ENCODE measurements at places on chromosomes 3 and 15.

GRCh38 chr3:100737334-100737733, 28.0 kb downstream of the TFG start:
- DNase-seq: no peak

- DNase-seq: no peak
Observed at GRCh38 chr3:31004025-31004678, 109.7 kb upstream of the GADL1 start.

- DNase-seq: no peak
Observed at GRCh38 chr3:29249829-29250345, 31.0 kb upstream of the RBMS3 start.

- DNase-seq: no peak
Observed at GRCh38 chr15:67805666-67806516, 19.4 kb upstream of the SKOR1 start.

- no peak for DNase-seq
Observed at GRCh38 chr15:101580431-101580830, 71.8 kb downstream of the TM2D3 start.

DNA sequence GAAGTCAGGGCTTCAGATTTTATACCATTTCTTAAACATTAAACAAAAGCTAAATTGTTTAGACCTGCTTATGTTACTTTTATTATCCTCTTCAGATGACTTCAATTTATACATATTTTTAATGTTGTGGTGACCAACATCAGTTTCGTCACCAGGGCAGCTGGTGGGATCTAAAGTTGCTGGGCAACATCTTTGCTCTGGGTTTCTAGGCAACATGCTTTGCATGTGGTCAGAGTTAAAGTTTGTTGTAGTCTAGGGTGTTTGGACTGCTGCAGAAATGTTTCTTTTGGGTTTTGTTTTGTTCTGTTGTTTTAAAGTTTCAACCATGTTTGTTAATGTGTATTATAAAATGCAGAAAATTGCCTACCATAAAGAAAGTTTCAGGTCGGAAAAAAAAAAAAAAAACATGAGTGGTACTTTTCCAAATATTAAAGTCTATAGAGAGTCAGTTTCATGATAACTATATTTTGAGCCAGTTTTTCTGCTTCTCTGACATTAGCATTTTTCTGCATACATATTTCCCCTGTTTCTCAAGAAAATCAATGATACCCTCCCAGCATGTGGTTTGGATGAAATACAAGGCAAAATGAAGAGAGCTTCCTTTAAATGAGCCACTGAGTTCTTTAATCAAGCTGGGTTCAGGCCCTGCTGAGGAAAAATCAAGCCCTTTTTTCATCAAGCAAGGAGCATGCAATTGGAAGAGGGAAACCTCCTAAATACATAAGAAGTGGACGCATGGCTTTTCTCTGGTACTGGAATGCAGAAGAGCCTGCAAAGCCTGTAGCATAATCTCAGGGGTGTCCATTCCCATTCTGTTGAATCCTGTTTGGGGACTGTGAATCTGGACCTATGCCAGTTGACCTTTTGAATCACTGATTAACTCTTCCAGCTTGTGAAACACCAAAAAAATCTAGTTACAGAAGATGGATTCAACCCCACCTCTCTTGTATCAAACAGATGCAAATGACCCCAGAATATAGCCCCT, 35.0 kb upstream of the VGLL3 start:
- no peak for DNase-seq

- DNase-seq: no peak
Observed at GRCh38 chr15:67068710-67069400, 3.5 kb downstream of the SMAD3 start.

GRCh38 chr3:128681369-128681829, 30.8 kb upstream of the RPN1 start:
- DNase-seq: no peak

- DNase-seq: no peak
Observed at GRCh38 chr3:183801601-183802000, 23.8 kb downstream of the MAP6D1 start.

GRCh38 chr15:65323071-65323511, 18.6 kb downstream of the RNU5B-1 start:
- DNase-seq: peak; percentile 23

GRCh38 chr3:139187648-139188047, 143.0 kb upstream of the PRR23C start:
- DNase-seq: no peak

- DNase-seq: no peak
Observed at GRCh38 chr15:26134152-26134551, 271.0 kb upstream of the ATP10A start.

- no peak for DNase-seq
Observed at GRCh38 chr3:138898301-138898700, 48.6 kb downstream of the FOXL2 start.

DNA sequence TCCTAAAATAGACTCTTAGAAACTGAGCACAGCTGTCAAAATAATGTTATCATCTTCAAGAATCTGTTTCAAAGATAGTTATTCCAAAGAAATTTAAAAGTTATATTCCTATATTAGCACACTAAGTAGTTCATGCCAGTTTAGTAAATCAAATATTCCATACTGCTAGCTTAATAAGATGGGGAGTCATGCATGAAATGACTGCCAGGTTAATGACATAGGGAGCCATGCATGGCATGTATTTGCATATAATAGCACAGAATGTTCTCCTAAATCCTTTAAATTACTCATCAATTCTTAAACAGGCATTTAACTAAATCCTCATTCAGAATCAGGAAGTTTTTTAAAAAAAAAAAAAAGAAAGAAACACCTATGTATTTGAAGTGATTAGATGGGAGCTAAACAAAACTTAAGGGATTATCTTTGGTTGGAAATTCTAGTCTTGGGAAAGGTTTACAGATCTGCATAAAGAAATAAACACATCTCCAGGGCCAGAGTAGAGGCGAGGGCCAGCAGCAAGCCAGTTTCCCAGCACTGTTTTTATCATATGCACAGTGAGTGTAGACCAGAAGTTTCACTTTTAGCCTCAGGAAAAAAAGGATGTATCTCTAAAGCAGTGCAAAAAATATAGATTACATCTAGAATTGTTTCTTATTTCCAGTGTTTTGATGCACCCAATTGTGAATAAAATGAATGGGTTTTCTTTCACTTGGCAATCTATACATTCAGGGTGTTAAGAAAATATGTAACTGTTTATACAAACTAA, 366.4 kb upstream of the AGTR1 start:
- no peak for DNase-seq

DNA sequence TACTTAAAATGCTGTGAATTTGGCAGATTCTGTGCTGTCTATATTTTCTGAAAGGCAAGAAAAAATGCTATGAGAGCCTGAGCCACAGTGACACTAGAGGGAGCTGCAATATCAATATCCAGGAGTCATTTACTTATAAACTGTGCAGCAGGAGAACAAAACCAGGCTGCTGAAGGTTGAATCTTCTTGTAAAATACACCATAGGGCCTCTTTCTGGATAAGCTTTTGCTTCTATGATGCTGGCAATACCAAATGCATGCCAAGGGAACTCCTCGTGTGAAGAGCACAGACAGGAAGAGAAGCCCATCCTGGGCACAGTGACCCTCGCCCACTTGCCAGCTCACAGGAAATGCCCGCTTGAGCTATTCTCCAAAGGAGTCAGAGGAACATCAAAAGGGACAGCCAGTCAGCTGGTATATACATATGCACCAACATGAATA, 48.0 kb upstream of the TSPAN3 start:
- DNase-seq: peak; percentile 53

DNA sequence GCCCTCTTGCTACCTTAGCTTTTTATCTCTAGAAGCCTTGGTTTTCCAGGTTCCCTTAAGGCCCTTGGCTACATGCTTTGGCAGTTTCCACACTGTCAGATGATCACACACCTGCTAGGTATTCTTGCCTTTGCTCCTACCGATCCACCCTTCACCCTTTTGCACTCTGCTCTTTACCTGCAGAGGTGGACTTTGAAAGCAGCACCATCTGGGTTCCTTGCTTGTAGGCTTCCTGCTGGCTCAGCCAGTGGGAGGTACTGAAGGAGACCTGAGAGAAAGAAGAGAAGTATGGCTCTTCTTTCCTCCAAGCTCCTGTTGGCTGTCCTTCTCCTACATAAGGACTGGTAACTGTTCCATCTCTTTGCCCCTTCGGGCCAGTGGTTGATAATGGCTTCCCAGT, 7.3 kb upstream of the ZNF592 start:
- no peak for DNase-seq

DNA sequence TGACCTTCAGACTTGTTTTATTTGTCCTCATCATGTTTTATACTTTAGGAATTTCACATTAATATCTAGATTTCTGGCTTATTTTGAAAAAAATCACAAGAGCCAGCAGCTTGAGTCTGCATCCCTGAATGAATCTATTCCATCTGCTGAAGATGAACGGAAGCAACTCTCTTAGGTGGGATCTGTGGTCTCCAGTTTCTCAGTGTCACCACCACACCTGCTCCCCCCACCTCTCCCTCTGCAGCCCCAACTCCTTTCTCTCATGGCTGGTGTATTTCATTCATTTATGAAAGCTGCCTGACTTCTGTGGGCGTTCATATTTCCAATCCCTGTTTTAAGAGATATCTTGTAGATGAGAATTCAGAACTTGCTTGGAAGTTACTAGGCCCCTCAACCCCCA, 102.1 kb upstream of the AGBL1 start:
- no peak for DNase-seq

- DNase-seq: peak; percentile 78
Observed at GRCh38 chr3:53255423-53255774, 423 bp downstream of the TKT start.

DNA sequence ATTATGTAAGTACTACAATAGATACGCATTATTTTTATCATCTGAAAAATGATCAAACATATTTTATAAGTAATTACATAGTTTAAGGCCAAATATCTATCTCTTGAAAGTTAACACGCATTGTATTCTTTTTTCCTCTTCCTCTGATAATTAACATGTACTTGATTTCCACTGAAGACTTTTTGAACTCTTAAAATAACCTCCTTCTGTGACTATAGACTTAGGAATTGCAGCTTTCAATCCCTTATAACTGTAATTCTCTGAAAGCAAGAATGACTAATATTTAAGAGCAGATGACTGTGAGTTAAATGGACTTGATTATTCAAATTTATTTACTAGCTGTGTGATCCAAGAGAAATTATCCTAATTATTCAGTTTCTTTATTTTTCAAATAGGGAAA, 730.6 kb upstream of the NECTIN3 start:
- DNase-seq: no peak

DNA sequence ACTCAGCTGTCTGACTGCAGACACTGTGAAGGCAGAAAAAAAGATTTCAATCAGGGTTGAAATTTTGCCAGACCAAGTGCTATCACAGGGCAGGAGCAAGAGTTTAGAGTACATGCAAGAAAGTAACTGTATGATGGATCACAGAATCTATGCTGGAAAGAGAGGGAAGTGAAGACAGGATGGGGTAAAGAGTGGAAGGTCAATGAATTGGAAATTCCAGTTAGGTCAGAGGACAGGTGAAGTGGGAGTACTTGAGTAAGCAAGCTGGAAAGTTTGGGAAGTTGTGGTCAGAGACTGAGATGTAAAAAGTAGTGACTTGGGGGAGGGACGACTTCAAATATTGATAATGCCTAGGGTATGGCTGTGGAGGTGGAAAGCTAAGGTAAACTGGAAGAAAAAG, 7.2 kb downstream of the SPG11 start:
- DNase-seq: no peak

DNA sequence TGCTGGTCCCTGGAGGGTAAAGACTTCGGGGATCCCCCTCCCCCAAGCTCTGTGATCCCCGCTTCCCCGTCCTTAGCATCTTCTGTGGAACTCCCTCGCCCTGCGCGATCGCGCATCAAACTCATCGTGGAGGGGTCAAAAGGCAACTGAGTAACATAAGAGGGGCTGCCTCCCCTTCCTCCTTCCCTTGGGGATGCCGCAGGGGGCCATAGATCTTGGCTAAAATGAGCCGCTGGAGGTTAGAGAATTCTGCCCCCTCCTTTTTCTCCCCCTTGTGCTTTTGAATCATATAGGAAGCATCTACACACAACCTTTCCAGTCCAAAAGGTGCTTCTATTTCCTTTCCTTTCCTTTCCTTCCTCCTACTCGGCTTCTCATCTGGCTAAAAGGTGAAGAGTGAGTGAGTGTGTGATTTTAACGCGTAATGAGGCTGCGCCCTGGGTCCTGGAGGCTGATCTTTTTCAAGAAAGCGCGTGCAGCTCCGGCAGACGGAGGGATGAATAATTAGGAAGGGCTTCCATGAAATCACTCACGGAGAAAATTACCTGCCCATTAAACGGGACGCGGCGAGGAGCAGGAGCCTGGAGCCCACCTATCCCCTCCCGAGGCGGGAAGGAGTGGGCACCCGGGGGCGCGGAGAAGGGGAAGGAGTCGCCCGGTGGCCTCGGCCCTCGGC, 831 bp upstream of the ROBO2 start:
- peak; percentile 12 for DNase-seq

DNA sequence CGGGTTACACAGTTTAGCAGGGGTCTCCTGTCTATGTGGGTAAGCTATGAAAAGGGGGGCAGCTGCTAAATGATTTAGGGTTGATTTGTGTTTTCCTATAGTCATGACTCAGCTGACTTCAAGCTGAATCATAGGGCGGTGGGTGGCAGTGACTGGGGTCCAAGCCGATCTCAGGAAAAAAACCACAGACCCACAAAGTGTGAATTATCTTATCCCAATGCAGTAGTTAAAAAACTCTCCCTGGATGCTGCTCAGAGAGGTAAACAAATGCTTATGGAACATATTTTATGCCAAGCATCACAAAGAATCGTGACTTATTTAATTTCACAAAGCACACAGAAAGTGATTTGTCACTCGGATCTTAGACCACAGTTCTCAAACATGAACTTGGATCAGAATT, 18.4 kb upstream of the TOPAZ1 start:
- no peak for DNase-seq

DNA sequence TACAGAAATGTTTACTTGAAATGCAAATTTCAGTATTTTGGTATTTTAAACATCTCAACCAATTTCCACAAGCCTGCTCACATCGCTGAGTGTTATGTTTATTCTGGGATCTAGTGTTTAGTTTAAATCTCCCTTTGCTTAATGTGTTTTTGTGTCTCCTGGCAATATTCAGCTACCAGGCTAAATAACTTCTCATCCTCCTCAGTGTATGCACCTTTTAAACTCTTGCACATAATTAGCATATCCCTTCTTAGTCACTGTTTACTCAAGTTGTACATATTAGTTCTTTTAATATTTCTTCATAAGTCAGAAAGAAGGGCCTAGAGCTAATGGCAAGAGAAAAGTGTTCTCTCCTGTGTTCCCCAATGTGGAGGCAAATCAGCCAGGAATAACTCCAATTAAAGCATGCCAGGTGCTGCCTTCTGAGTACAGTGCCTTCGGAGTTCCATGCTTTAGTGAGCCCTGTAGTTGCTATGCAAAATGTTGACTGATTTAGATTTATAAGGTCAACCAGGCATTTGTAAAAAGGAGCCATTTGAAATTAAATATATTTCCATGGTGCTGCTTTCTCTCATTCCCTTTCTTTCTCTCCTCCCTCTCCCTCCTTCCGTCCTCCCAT, 234.3 kb downstream of the GAP43 start:
- no peak for DNase-seq

GRCh38 chr15:92633418-92633817, 22.2 kb downstream of the FAM174B start:
- no peak for DNase-seq

- no peak for DNase-seq
Observed at GRCh38 chr15:33132233-33132580, 62.3 kb downstream of the FMN1 start.

- DNase-seq: no peak
Observed at GRCh38 chr15:28919201-28919635, 33.4 kb downstream of the APBA2 start.

- DNase-seq: no peak
Observed at GRCh38 chr3:119352863-119353527, 58.8 kb downstream of the ARHGAP31 start.

Measured in GM13976 (cell line).